Activated T-cell treated with anti-CD3 and anti-CD28 coated beads for 24 hours (primary cell): ENCODE measurements at places on chromosomes 5 and 9.

GRCh38 chr5:115241881-115242642 lies 20.6 kb downstream of the PGGT1B start:
- no peak for DNase-seq

DNA sequence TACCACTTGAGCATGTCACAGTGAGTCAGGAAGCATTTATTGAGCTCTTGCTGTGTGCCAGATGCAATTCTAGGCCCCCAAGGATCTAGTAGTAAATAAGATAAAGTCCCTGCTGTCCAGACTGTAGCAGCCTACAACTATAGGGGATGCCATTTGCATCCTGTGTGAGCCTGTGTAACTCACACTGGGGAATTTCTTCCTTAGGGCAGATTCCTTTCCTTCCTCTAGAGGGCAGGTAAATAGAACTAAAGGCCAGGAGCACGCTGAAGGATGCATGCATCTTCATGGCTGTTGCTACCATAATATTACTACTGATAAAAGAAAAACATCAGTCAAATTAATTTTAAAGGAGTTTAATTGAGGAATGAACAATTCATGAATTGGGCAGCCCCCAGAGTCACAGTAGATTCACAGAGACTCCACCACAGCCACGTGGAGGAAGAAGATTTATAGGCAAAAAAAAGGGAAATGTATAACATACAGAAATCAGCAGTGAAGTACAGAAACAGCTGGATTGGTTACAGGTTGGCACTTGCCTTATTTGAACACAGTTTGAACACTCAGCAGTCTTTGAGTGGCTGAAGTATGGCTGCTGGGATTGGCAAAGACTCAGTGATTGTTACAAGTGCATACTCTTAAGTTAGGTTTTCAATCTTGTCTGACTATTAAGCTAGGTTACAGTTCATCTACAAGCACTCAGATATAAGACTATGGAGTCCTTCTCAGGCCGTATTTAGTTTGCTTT lies 98.9 kb downstream of the ACTL7B start:
- no peak for DNase-seq

- DNase-seq, result no peak
Observed at GRCh38 chr5:139985733-139986132, 57.4 kb downstream of the NRG2 start.

DNA sequence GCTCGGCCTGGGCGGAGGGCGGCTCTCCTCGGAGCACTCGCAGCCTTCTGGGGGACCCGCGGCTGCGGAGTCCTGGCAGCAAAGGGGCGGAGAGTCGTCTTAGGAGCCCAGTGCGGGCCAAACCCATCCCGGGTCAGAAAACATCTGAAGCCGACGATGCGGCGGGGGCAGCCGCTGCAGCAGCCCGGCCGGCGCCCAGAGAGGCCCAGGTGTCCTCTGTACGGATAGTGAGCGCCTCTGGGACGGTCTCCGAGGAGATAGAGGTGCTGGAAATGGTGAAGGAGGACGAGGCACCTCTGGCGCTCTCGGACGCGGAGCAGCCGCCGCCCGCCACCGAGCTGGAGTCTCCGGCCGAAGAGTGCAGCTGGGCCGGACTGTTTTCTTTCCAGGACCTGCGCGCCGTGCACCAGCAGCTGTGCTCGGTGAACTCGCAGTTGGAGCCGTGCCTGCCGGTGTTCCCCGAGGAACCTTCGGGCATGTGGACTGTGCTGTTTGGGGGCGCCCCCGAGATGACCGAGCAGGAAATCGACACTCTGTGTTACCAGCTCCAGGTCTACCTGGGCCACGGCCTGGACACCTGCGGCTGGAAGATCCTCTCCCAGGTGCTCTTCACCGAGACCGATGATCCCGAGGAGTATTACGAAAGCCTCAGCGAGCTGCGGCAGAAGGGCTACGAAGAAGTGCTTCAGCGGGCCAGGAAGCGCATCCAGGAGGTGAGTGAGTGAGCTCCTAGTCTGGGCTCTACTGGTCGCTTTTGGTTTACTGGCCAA lies 1.2 kb downstream of the JMY start:
- peak; percentile 12 for DNase-seq

DNA sequence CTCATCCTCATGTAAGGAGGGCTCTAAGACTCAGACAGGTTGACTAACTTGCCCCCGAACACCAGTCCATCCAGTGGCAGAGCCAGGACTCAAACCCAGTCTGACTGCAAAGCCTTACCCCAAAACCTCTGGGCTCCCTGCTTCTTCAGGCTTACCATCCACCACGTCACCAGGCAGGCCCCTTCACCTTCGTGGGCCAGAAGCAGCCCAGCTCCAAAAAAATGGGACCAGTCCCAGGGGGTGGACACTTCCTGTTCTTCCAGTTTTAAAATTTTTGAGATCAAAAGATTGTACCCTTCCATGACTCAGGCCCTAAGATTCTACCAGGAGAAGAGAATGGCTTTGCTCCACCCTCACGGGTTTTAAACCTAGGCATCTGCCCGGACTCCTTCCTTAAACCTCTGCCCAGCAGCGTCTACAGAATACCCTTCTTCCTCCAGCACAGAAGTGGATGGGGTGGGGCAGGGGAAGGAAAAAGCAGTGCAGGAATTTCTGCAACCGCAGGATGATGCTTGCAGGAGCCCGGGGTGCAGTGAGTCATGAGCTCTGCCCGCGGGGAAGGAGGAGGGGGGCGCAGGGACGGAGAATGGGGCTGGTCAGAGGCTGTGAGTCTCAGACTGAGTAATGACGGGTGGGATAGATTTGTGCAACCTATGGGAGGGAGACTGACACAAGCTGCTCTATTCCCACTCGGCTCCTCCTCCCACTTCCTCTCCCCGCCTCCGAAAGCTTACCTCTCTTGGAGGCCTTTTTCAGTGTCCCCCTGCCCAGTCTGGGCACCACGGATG lies 50.4 kb upstream of the STXBP1 start:
- DNase-seq, result no peak

DNA sequence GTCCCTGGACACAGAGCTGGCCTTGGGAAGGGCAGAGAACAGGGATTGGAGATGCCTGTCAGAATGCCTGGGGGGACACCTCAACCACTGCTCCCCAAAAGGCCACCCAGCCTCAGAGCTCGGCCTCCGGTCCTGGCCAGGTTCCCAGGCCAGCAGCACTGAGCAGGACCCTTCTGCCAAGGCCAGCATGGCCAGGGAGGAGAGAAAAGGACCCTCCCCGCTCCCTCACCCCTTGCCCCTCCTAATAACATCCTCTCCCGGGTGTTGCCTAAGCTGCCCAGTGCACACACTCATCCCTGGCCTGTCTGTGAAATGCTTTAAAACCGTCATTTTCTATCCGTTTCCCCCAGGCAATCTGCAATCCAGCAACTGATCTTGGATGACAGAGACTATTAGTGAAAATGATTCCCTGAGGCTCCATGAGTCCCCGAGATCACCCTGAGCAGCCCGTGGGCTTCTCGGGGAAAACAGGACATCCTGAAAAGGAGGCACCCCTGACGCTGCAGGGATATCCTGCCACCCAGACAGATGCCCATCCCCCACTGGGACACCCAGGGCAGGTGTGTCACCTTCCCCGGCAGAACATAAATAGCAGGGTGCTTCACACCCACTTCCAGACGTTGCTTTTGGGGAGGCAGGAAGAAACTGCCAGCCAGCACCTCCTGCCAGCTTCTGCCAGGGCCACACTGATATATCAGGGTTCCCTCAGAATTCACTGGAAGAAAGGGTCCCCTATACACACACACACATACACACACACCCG lies 75.3 kb downstream of the ADAMTS2 start:
- DNase-seq, result no peak

DNA sequence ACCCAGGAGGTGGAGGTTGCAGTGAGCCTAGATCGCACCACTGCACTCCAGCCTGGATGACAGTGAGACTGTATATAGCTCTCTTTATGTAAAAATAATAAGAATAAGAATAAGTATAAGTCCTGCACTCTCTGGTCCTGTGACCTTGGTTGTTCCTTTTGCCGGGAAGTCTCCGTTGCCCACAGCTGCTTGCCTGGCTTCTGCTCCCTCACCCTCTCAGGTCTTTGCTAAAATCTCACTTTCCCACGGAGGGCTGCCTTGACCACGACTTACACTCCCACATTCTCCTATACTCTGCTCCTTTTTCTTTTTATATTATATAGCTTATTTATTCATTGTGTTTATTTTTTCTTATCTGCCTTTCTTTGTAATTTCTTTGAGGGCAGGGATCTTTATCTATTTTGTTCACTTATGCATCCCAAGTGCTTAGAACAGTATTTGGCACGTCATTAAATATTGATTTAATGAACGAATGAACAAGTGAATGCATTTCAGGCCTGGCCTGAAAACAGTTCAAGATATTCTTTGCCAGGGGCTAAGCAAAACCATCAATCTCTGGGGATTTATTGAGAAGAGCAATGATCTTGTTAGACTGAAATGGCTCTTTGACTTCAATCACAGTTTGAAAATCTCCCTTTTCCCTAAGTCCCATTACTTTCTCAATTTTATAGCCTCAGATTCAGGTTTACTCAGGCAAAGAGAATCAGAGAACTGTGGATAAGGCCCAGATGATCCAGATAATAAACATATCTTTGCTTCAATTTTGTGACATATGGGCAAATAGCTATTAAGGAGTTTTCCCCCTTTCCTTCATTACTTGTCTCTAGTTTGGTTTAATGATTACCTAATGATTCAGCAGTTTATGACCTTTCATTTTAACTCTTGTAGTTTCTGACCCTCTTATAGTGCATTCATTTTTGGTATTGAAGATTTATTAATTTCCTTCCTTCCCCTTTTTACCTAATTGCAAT lies 60.8 kb upstream of the TMC1 start:
- no peak for DNase-seq

- no peak for DNase-seq
Observed at GRCh38 chr5:32708949-32709348, 2.2 kb upstream of the NPR3 start.

DNA sequence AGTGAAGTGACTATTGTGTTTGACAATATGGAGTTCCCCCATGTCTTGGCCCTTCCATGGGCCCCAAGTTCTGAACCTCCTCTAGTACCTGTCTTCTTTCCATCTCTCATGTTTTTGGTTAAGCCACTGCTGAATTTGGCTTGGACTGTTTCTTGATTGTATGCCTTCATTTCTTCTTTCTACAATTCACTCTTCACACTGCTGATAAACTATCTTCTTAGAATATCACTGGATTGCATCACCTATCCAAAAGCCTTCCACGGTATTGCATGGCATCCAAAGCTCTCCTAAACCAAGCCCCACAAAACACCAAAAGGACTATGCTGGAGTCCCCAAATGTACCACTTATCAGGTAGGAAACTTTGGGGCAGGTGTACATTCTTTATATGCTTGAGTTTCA lies 4.3 kb upstream of the POC5 start:
- DNase-seq, result no peak

DNA sequence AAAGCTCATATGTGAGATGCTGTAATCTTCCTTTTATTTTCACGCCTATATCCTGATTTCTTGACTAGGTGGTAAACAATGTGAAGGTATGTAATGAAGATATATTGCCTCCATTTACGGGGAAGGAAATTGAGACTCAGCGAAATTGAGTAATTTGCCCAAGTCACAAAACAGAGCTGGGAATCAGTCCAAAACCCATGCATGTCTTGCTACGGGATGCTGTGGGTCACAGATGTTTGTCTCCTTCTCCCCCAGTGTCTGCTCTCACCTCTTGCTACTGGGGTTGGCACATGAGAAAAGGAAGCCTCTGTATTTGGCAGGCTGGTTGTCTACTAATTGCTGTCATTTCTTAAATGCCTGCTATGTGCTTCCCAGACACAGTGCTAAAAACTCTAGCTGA lies 53.7 kb upstream of the TEX48 start:
- no peak for DNase-seq

DNA sequence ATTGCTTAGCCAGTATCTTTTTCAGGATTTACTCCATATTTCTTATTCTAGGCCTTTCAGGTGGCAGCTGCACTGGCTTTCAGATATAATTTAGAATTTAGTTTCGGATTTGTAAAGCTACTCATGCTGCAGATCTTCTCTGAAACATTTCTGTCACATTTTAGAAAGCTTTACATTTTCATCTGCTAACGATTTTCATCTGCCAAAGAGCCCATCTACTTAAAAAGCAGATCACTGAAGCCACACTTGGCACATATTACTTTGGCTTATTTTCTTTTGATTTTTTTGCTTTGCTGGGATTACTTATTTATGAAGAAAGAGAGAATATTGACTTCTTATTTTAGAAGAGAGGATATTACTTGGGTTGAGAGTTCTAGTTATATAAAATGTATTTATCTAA lies 98.2 kb downstream of the GHR start:
- DNase-seq, result no peak

GRCh38 chr9:18821788-18822187 lies 211.2 kb downstream of the SAXO1 start:
- DNase-seq, result no peak

DNA sequence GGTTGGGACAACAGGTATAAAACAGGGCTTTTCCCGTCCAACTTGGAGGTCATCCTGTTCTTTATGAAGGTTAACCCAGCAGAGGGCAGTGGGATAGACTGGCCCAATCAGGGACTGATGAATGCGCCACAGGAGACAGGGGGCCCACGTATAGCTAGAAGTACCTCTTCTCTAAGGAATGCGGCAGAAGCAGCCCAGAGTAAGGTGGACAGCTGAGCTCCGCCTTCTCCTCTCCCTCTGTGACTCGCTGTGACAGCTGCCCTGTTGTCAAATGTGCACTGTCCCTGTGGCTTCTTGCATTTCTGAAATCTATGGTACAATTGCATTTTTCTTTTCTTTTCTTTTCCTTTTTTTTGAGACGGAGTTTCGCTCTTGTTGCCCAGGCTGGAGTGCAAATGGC lies 306.6 kb downstream of the FBXL7 start:
- DNase-seq, result no peak

DNA sequence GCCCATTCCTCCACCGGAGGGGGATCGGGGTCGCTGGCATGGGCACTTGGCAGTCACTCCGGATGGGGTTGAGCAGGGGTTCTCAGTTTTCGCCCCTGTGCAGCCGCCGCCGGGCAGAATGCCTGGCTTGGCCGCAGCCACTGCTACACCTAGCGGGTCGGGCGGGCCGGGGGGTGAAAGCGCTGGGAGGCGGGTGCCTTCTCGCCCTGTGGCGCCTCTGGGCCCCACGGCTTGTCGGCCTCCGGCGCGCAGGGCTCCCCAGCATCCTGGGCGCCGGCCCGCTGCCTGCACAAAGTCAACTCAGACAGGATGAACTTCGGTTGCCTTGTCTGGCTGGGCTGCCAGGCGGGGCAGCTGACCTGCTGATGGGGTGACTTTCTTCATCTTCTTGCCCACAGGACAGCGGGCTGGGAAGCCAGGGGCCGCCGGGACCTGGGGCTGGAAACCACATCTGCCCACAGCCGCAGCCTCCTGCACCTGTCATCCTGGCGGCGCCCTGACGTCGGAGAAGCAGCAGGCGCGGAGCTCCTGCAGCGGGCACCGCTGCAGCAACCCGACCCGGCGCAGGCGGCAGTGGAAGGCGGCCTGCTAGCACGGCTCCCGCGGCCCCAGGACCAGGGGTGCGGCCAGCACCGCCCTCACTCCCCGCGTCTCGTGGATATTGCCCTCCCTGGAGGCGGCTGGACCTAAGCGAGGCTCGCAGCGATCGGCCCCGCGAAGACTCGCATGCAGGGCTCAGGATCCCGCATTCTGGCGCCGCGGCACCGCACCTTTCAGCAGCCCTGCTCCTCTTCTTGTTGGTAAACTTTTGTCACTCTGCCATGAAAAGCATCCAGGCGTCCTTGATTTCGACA lies 1.3 kb upstream of the ANKRD18A start:
- peak; percentile 23 for DNase-seq
